NCI-H526 (cell line): ENCODE measurements at places on chromosomes 3 and 15.

GRCh38 chr3:40211579-40211978, 97.9 kb upstream of the EIF1B start:
- no peak for DNase-seq

DNA sequence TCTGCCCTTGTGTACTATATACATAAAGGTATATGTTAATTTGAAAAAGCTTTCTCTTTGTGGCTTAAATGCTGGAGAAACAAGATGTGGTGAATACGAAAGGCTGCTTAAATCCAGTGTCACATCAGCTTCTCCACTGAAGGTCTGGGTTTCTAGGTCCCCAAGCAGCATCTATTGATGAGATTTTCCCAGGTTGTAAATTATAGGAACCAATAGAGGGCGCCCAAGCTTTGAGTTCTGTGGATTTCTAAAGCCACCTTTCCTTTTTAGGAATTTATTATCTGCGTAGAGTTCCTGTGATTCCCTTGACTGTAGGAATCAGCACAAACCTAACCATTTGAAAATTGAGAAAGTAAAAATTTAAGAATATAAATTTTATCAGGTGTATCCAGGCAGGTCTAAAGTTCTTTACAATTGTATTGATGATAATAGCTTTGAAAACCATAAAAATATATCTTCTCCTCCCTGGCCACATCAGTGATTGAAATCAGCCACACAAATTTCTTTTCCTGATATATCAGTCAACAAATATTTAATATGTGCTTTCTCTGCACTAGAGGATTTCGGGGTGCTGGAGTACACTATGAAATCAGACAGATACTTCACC, 88.3 kb upstream of the ADAMTSL3 start:
- DNase-seq, result peak; percentile 73

DNA sequence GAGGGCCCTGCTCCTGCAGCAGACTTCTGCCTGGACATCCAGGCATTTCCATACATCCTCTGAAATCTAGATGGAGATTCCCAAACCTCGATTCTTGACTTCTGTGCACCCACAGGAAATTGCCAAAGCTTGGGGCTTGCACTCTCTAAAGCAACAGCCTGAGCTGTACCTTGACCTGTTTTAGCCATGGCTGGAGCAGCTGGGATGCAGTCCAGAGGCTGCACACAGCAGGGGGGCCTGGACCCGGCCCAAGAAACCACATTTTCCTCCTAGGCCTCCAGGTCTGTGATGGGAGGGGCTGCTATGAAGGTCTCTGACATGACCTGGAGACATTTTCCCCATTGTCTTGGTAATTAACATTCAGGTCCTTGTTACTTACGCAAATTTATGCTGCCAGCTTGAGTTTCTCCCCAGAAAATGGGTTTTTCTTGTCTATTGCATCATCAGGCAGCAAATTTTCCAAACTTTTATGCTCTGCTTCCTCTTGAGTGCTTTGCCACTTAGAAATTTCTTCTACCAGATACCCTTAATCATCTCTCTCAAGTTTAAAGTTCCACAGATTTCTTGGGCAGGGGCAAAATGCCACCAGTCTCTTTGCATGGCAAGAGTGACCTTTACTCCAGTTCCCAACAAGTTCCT, 11.8 kb upstream of the MYO5A start:
- DNase-seq, result no peak

GRCh38 chr15:31459400-31459748, 132.7 kb downstream of the KLF13 start:
- DNase-seq, result no peak

- peak; percentile 60 for DNase-seq
These were observed 88.5 kb downstream of the XXYLT1 start for GRCh38 chr3:195182470-195182795.

DNA sequence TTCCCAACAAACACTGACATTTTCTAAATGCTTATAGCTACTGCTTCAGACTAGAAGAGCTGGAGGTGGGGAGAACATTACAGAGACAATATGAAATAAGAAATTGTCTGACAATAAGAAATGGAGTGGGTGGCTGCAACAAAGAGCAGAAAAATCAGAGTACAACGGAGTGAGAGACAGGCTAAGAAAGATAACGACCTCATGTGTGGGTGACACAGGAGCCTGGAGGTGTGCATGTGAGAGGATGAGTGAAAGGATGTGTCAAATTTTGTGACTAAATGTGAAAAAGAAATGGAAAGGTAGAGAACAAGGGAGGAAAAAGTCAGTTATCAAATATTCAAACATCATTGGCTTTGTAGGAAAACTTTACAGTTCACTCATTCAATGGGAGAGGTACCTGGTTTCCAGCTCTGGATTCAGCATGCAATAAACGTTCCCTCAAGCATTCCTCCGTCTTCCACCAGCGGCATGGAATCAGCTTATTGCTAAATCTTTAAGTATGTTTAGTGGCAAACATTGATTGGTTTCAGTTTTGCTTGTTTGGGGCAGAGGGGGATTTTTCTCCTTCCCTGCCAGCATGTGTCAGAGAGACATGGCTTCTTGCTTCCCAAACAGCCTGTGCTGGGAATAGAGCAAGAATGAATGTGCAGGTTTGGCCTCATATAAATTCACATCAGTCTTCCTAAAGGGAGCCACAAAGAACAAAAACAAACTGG, 103.8 kb upstream of the CHRM5 start:
- DNase-seq, result no peak

DNA sequence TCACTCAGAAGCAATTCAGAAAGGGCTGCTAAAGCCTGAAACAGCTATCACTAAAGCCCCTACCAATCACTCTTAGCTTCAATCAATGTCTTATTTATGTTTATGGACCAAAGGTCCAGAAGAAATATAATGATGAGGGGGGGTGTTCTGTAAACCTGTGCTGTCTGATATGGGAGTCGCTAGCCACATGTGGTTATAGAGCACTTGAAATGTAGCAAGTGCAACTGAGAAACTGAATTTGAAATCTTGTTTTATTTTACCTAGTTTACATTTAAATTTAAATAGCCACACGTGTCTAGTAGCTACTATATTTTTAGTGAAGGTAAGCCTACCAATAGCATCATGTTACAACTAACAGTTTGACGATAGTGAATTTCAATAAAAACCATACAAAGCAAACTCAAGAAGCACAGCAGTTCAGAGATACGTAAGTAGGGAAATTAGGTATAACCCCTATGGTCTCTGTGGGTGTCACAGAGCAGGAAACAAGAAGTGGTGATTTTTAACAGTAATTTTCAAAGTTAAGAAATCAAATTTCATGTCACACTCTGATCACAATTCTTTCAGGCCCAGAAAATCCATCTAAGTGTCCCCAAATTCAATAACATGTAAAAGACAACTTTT, 3.6 kb downstream of the POU1F1 start:
- DNase-seq, result no peak

GRCh38 chr3:185058796-185059195, 94.1 kb downstream of the C3orf70 start:
- DNase-seq, result no peak

GRCh38 chr3:63595221-63595620, 57.3 kb upstream of the SNTN start:
- DNase-seq, result no peak

DNA sequence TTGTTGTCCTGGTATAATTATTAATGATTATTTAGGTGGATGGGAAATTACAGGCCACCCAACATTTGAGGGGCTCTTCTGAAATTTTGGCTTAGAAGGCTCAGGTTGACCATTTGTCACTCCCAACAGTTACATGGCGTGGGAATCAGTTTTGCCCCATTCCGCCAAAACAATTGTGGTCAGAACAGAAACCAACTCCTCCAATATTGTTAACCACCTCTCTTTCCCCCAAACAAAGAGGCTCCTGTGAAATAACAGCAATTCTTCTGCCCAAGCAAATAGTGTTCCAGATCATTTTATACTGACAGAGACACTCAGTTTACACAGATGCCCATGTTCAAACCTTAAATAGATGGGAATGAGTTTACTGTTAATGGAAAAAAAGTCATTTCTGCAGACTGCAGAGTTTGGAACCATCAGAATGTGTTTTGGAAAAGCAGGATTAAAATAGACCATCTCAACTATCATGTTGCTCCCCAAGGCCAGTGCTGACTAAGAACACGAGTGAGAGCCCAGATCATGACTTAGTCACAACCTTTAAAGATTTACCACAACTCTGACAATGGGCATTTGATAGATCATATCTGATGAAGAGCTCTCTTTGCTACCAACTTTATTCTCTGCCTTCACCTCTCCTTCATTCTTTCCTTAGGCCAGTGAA, 102.1 kb downstream of the DUT start:
- DNase-seq, result no peak

GRCh38 chr3:111592143-111592542, 3.0 kb downstream of the ZBED2 start:
- DNase-seq, result no peak

DNA sequence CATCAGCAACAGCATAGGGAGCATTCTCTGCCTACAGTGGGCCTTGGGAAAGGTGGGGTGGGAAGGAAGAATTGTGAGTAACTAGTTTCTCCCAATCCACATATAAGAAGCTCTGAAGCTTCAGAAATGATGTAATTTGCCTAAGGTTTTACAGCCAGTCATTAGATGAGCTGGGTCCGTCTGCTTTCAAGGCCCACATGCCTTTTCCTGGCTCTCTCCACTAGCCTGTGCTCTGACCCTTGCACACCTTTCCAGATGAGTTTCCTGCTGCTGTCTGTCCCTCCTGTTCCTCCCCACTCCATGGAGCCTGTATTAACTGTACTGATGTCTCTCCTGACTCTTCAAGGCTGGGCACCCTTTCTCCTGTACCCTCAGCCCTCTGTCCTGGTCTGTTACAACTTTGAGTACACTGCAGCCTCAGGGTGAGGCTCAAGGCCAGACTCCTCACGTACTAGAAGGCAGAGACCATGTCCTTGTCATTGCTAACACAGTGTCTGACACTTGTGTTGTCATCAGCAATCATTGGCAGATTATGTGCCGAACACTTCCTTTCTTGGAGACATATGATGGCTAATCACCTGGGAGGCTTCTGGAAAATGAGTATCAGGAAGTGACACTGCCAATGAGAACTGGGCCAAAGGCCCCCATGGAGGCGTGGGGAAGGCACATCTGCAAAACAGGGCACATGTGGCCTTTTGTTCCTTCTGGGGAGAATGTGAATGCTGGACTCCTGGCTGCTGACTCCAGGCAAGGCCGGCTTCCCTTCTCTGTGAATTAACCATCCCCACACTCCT, 6.6 kb downstream of the TM6SF1 start:
- DNase-seq, result no peak

DNA sequence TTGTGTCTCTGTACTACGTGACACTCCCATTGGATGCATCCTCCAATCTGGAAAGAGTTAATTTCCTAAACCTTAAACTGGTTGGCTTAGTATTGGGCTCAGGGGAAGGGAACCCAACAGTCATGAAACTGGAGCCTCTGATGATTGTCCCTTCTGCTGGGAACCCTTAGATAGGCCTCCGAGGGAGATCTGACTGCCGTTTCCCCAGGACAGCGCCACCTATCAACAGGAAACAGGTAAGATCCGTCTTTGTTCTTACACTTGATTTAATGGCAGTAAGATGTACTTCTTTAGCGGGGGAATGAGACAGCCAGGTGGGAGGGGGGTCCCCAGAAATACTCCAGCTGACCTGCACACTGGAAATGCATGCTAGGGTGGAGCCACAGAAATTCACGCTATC, 1749.6 kb downstream of the SI start:
- DNase-seq, result no peak

- DNase-seq, result no peak
These were observed 444.9 kb upstream of the THBS1 start for GRCh38 chr15:39135989-39136388.

- DNase-seq, result no peak
These were observed 65.8 kb upstream of the LEKR1 start for GRCh38 chr3:156760333-156760732.

DNA sequence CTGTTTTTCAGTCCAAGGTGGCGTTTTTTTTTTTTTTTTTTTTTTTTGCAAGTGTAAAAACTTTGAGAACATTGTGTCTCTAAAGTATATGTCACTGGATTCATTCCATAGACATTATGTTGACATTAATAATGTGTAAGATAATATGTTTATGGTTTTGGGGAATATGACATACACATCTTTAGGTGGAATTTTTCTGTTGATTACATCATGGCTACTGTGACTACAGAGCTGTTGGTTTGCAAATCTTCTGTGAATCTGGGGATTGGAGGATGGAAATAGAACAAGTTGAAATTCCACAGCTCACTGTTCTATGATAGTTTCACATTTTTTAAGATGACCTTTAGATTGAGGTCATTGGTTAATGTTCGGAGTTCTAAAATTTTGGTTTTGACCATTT, 24.4 kb upstream of the PLSCR2 start:
- DNase-seq, result no peak

GRCh38 chr3:62287392-62287927, 85.9 kb downstream of the FEZF2 start:
- peak; percentile 16 for DNase-seq

DNA sequence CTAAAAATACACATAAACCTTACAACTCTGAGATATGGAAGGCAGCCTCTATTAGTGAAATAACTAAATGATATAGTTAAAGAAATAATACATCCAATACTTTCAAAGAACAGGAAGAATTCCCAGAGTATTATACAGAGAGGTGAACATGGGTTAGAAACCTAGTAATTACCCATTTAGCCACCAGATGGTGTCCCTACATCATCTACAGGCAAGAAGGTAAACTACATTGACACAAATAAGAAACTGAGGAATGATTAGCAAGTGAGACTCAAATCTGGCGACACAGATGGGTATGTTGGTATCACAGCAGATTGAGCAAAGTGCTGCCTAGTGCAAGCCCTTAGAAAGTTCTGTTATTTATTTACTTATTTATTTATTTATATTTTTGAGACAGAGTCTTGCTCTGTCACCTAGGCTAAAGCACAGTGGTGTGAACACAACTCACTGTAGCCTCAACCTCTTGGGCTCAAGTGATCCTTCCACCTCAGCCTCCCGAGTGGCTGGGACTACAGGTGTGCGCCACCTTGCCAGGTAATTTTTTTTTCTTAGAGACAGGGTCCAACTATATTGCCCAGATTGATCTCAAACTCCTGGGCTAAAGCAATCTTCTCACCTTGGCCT, 28.2 kb downstream of the NEK4 start:
- peak; percentile 23 for DNase-seq

- no peak for DNase-seq
These were observed 12.3 kb downstream of the ALPK3 start for GRCh38 chr15:84829428-84829827.

DNA sequence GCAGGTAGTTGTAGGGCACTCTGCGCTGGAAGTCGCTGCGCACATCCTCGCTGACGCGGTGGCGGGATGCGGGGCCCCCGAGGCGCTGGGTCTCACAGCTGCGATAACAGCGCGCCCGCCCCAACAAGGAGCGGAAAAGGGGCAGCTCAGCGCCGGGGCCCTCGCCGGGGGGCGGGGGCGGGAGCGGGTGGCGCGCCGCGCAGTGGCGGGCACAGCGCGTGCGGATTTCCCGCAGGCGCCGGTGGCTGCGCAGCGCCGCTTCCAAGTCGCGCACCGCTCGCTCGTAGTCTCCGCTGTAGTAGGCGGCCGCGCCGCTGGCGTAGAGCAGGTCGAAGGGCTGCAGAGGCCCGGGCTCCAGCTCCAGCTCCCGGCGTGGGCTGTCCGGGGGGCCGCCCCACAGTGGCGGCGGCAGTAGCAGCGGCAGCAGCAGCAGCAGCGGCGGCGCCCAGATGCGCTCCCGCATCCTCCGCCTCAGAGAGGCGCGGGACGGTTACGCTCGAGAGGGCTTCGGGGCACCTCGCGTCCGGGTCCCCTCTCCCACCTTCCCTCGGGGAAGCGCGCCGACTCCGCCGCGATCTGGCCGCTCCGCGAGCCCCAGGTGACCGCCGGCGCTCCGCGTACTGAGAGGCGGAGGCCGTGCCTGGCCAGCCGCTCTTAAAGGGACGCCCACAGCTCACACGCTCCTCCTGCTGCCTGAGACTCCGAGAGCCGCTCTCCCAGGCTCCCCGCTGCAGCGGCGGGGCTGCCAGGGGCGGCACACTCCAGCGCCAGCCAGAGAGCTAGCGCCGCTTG, at the start of gene P3H2:
Gene P3H2 (minus strand): TSS at position 629 of the 792 bp plus-strand sequence. CDS start 166 bp downstream, at position 463.
- peak; percentile 91 for DNase-seq

- DNase-seq, result peak; percentile 46
These were observed 133.7 kb upstream of the UBE2E1 start for GRCh38 chr3:23671851-23672589.
